ENCODE measurements at places on chromosomes 12 and 14.
A peak's percentile ranks its signal among the peaks of the same experiment; 100 is the strongest.

- no peak for DNase-seq
Observed at GRCh38 chr12:944211-944610, 5.3 kb downstream of the RAD52 start.

DNA sequence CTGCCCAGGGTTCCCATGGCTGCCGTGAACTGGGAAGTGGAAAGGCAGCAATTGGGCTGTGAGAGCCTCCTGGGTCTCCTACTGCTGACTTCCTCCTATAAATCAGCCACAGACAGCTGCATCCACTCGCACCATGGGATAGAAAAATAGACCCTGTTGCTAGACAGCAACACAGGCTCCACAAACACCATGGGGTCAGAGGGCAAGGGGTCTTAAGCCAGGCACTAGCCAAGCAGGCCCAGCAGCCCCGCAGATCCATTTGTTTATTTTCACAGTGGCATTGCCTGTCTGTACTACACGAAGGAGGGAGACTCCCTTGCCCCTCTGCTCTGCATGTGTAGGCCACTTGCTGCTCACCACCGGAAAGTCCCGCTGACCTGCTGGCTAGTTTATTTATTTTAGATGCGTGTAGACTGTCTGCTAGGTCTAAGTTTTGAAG lies 139.8 kb downstream of the DACT1 start:
- DNase-seq: no peak

GRCh38 chr12:70005864-70006618 lies 181.0 kb downstream of the MYRFL start:
- DNase-seq: no peak

GRCh38 chr12:29350080-29350479 lies 30.9 kb downstream of the ERGIC2 start:
- no peak for DNase-seq

DNA sequence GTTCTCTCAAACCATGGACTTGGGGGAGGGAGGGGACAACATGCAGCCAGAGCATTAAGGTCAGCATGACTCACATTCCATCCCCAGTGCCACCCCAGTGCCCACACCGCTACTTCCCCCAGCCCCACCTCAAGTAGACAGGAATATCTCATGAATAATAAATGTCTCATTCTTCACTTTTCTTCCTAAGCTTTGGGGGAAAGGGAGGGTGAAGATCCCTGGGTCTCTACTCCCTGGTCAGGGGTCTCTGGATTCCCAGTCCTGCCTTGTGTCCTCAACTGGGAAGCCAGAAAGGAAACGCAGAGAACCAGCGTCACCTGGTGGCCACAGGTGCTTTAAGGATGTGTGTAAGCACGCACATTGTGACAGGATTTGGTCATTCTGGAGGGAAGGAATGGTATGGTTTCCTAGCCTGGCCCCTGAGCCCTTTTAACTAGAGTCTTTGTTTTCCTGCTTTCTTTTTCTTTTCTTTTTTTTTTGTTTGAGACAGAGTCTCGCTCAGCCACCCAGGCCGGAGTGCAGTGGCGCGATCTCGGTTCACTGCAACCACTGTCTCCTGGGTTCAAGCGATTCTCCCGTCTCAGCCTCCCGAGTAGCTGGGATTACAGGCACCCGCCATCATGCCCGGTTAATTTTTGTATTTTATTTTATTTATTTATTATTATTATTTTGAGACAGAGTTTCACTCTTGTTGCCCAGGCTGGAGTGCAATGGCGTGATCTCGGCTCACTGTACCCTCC lies 3.4 kb downstream of the GPR84 start:
- peak; percentile 33 for DNase-seq

DNA sequence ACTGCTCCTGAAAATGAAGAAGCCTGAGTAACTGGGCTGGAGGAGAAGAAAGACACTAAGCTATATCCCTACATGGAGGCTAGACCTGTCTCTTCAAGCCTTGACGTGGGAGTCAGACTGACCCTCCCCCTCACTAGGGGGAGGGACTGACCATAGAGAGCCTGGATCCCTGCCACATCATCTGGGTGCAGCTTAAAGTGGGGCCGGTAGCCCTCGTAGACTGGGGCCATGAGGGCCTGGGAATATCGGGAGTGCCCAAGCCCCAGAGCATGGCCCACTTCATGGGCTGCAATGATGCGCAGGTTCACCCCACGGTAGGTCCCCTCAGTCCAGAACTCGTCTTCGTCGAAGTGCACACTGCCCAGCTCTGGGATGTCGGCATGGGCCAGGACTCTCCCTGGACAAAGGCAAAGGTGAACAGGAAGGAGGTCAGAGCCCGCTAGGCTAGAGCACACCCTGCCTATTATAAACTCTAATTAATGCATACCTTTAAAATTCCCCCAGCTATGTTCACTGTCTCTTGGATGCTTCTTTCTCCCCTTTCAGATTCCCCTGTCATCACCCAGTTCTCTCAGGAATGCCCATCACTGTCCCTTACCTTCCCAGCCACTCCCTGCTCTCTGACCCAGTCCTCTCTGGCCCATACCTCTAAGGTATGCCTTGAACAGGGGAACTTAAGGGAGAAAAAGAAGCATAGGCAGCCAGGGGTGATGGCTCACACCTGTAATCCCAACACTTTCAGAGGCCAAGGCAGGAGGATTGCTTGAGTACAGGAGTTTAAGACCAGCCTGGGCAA lies 3.2 kb downstream of the MMP19 start:
- no peak for DNase-seq

DNA sequence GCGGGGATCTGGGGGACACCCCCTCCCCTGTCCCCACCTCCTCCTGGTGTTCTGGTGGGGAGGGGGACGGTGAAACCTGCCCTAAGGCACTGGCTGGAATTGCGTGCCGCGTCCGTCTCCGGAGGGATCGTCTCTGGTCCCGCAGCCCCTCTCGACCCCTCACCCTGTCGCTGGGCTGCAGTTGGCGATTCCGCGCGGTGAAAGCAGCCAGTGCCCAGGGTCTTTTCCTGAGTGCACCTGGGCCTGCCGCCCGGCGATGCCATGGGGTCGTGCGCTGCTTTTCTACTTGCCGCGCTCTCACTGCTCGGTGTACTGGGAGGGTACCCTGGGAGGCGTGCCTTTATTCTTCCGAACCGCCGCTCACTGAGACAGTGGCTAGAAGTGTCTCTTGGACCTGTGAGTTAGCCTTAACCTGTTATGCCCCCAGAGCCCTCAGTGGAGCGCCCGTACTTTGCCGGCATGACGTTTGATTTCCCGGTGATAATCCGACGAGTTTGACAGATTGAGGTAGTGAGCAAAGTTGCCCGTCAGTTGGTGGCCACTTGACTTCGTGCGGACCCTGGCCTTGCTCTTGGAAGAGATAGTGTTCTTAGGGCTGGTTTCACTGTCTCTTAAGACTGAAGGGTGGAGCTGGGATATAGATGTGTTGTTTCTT lies 788 bp downstream of the SFSWAP start:
- DNase-seq: no peak

DNA sequence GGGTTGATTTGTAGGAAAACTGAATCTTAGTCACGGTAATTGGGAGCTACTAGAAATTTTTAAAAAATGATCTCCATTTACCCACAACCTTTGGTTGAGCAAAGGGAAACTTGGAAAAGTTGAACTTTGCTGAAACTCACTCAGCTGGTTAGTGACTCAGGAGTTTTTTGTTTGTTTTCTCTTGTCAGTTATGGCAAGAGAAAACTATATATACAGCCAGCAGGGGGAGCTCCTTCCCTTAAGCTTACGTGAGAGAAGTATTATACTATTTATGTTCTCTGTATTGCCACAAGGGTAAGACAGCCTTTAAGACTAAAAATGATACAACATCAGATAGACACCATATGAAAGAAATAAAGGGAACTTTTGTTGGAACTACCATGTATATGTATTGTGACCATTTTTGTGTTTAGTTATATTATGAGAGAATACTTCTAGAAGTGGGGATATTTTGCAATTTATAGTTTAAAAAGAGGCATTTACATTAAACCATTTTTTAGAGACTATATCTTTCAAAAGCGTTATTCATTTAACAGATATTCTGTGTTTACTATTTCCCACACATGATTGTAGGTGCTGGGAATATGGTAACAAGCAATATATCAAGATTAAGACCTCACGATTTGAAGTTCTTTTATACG lies 28.1 kb upstream of the TBC1D30 start:
- no peak for DNase-seq

DNA sequence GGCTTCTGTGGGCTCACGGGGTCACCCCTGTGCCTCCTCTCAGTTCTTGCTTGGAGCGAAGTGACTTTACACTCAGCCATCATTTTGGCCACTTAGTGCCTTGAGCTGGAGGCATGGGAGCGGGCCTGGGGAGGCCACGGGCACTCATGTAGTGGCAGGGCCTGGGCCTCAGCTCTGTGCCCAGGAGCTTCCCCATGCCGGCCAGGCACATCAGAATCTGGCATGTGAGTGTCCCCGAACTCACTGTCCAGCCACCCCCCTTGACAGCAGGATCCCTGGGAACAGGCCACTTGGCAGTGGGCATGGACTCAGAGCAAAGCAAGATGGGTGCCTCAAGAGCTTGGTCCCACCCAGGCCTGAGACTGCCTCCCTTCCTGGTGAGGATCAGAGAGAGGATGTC lies 29.5 kb downstream of the DDX51 start:
- DNase-seq: no peak

- no peak for DNase-seq
Observed at GRCh38 chr14:99573000-99573330, 31.0 kb downstream of the CCDC85C start.

- no peak for DNase-seq
Observed at GRCh38 chr12:5913387-5913786, 31.7 kb downstream of the ANO2 start.

DNA sequence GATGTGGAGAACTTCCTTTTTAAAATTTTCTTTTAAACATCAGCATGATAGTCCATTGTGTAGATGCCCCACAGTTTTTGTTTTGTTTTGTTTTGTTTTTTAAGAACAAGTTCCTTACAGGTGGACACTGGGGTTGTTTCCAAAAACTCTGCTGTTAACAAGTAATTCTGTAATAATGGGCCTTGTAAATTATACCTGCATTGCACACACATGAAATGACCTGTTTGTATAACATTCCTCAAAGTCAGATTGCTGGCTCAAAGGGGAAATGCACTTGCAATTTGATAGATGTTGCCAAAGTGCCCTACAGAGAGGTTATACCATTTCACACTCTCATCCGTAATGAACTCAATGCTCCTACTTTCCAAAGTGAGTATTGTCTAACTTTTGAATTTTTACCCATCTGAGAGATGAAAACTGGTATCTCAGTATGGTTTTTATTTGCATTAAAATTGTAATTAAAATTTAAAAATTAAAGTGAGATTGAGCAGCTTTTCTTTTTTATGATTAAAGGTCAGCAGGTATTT lies 89.2 kb downstream of the SPPL3 start:
- DNase-seq: no peak

DNA sequence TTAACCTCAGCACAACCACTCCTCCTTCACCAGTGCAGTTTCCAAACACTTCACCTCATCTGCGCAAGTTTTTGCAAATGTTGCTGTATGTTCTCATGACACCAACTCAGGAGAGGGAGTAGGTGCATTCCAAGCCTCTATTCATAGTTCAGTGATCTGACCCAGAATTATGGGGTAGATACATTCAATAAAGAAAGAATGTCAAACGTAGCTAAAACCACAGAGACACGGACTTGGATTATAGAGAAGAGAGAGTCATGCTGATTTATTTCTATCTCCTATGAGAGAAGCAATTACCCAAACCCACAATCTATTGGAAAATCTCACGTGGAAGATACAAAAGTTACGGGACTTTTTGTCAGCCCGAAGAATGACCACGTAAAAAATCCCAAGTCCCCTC lies 1006.0 kb upstream of the TMEM132C start:
- DNase-seq: no peak

- no peak for DNase-seq
Observed at GRCh38 chr12:32252199-32253073, 145.8 kb downstream of the BICD1 start.

DNA sequence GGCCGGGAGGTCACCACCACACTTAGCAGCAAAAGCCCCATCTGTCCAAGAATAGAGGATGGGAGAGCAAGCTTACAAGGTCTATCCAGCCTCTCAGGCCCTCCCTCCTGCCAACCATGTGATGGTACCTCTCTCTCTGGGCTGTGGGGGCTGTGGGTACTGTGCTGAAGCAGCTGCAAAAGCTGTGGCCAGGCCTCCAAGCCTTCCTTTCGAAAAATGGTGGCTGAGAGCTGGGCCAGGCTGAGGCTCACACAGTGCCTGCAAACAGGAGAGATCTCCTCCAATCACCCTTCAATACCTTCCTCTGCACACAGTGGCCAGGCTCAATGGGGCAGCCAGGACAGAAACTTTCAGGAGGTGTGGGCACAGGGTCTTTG lies 1.1 kb downstream of the IPO4 start:
- no peak for DNase-seq

- no peak for DNase-seq
Observed at GRCh38 chr12:21483531-21483930, 17.9 kb downstream of the RECQL start.

GRCh38 chr12:32987512-32987911 lies 90.9 kb upstream of the PKP2 start:
- DNase-seq: no peak
